Activated naive CD4-positive, alpha-beta T cell treated with Interleukin-2 at 50 U/mL for 16 hours (primary cell): ENCODE measurements at places on chromosomes 6 and 20.

GRCh38 chr20:20733943-20734342 lies 21.5 kb upstream of the RALGAPA2 start:
- no peak for DNase-seq

- DNase-seq: no peak
Observed at GRCh38 chr6:11964729-11965335, 47.3 kb upstream of the HIVEP1 start.

DNA sequence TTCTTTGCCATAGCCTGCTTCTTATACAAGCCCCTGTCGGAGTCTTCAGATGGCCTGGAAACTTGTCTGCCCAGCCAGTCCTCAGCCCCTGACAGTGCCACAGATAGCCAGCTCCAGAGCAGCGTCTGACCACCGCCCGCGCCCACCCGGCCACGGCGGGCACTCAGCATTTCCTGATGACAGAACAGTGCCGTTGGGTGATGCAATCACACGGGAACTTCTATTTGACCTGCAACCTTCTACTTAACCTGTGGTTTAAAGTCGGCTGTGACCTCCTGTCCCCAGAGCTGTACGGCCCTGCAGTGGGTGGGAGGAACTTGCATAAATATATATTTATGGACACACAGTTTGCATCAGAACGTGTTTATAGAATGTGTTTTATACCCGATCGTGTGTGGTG lies 29.5 kb downstream of the SLCO4A1 start:
- DNase-seq: no peak

GRCh38 chr6:12538881-12539357 lies 177.6 kb upstream of the PHACTR1 start:
- no peak for DNase-seq

DNA sequence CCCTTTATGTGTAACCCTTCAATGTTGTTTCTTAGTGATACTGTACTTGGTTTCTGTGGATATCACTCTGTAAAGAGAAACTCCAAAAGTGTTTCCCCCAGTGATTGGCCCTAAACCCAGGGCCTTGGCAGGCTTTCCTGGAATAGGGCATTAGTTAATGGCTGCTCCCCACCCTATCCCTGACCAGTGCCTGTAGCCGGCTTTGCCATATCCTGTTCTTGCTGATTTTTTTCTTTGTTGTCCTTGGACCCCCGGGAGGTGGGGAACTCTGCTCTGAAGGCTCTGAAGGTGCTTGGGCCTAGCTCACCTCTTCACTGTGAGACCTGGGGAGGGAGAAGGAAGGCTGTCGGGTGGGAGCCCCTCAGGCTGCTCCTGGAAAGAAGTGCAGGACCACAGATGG lies 120.1 kb downstream of the TCP11 start:
- no peak for DNase-seq

GRCh38 chr20:20362774-20363433 lies 5.0 kb upstream of the INSM1 start:
- DNase-seq: no peak

DNA sequence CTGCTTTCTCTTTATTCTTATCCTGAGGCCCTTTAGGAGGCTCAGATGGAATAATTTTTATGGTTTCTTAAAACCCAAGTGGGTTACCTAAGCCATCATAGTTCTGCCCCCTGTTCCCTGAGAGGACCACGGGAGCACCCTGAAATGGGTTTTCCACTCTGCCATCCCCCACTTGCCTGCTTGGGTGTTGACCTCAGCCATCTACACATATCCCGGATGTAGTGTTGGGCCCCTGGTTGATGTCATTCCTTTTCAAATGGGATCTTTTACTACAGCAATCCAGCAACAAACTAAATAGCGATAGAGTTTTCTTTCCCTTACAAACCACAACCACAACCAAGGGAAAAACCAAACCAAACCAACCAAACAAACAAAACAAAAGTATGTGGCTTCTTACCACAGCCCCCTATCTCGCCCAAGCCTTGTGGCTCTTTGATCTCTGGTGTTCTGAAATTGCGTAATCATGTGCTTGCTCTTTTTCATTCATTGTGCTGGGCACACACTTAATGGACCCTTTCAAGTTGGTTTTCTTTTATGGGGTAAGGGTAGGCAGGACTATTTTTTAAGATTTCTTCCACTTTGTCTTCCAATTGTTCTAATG lies 154.9 kb downstream of the ESR1 start:
- no peak for DNase-seq

DNA sequence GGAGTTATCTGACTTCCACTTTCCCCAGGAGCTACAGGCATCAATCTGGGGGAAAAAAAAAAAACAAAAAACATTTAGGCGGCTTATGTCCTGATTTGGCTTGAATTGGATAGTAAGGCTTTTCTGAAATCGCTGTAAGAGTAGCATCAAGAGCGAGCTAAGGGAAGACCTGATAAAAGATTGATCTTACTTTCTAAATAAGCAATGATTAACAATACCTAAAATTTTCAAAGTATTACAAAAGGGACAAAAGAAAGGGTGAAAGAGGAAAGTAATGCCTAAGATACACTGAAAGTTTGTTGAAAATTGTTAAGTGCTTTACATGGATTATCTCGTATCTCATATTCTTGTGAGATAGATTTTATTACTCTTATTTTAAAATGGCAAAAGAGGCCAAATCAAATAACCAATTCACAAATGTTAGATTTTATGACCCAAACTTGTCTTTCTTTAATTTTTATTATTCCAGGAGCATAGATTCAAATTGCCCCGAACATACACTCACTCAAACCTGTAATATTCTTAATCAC lies 106.4 kb upstream of the PRSS16 start:
- no peak for DNase-seq

DNA sequence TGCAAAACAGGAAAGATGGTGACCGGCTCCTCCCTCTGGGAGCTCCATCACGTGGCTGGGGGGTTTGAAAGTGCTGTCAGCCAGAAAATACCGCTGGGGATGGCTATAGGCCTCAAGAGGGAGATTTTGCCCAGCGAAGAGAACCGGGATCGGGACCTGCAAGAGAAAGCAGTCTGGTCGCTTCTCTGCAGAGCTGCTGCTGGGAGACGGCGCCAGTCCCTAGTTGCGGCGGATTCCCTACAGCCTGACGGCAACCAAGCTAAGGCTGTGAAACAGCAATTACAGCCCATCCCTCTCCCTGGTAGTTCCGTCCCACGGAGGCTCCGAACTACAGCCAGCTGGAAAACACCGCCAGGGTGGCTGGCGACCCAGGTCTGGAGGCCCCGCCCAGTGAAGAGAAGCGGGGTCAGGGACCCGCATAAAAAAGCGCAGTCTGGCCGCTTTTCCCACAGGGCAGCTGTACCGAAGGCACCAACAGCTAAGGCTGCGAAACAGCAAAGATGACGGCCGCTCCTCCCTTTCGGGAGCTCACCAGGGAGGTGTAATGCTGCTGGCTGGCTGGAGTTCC lies 238.1 kb upstream of the IRAK1BP1 start:
- DNase-seq: no peak

- DNase-seq: no peak
Observed at GRCh38 chr6:32183483-32184083, 470 bp downstream of the AGER start.

DNA sequence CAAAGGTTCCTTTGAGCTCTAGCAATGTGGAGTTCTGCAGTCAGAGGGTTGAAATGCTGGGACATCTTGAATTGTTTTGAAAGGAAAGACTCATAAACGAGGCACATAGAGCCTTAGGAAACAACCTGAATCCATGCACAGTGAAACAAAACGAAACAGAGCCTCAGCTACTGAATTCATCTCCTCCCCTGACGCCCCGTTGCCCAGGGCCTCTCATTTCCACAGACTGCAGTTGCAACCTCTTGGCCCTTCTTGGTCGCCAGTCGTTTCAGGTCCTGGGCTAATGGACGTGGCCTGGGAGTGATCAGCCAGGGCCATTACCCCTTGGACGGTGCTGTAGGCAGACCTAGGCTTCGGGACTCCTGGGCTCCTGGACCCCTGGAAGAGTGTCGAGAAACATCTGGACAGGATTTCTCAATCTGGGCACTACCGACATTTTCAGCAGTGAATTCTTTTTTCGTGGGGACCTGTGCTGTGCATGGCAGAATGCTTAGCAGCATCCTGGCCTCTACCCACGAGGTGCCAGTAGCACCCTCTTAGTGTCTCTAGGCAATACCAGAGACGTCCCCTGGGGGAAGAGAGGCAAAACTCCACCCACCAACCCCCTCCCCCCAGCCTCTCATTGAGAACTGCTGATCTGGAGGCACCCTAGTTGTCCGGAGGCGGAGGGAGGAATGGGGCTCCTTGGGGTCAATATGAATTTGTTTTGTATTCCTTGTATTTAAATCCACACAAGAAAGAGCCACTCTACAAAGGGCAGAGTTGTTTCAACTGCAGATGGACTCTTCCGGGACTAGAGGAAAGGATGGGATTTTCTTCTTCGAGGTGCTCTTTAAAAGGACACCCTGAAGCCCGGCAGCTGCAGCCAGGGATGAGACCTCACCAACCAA lies 50.2 kb downstream of the TMEM242 start:
- peak; percentile 22 for DNase-seq

- DNase-seq: no peak
Observed at GRCh38 chr6:144488590-144488989, 203.5 kb downstream of the UTRN start.

GRCh38 chr6:36197739-36198221 lies 1.2 kb downstream of the BRPF3 start:
- DNase-seq: no peak

GRCh38 chr6:10555625-10556309 lies 34.6 kb downstream of the GCNT2 start:
- DNase-seq: no peak

- no peak for DNase-seq
Observed at GRCh38 chr6:84739866-84740208, 24.6 kb downstream of the TBX18 start.

DNA sequence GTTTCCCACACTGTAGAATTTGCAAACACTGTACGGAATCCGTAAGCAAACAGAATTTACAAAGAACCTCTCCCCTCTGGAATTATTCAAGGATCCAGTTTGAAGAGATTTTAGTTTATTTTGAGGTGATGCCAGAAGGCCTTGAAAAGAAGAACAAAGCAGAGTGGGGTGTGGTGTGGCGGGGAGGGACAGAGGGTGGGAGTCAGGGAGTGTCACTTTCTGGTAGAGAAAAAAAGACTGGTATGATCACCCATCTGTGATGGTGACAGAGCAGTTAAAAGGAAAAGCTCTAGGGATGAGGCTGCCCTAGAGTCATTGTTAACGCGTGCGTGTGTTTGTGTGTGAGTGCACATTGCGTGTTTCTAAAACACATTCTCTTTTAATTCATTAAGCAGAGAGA lies 97.0 kb upstream of the F13A1 start:
- no peak for DNase-seq

GRCh38 chr6:7787137-7787608 lies 61.3 kb downstream of the BMP6 start:
- DNase-seq: no peak

DNA sequence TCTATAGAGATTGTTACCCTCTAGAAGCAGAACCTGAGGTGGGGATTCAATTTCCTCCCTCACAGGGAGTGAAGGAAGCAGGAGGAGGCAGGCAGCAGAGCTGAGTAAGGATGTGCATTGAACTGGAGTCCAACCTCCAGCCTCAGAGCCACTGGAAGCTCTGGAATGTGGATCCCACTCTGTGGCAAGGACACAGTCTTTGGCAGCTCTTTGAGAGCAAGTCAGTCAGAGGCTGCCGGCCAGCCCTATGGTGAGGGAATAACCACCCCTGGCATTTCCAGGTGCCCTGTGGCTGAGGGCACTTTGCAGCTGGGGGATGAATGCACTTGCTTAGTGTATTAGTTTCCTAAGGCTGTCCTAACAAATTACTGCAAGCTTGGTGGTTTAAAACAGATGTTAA lies 37.2 kb downstream of the EBF4 start:
- DNase-seq: no peak

GRCh38 chr20:36861625-36861874 lies 14.4 kb upstream of the TLDC2 start:
- DNase-seq: no peak

GRCh38 chr6:10441655-10442009 lies 26.8 kb upstream of the TFAP2A start:
- DNase-seq: no peak

DNA sequence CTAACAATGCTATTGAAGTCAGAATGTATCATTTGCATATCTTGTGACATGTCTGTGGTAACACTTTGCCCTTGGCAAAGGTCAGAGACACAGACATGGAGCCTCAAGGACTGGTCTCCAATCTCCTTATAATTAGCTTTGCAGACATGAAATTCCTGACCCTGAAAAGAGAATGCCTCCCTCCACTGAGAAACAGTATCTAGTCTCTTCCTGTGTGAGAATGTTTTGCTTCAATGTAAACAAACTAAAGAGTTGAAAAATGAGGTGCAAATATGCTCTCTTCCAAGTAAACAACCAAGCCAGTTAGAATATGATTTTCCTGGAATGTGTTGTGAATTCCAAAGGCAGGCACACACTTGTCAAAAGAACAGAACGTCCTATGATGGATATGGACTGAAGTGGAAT lies 407.1 kb upstream of the MARCKS start:
- DNase-seq: no peak

DNA sequence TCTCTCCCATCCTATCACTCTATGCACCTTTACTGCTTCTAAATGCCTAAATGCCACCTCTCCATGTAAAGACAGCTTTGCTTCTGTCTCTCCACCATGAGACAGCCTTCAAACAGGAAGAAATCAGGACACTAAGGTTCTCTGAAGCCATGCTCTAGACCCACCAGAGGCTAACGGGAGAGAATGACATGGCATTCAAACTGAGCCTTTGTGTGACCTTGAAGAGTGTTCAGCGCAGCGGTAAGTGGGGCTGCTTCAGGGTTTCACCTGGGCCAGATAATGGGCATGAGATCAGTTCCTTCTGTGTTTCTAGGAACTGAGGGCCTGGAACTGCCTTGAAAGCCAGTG lies 20.1 kb downstream of the FAM50B start:
- no peak for DNase-seq

DNA sequence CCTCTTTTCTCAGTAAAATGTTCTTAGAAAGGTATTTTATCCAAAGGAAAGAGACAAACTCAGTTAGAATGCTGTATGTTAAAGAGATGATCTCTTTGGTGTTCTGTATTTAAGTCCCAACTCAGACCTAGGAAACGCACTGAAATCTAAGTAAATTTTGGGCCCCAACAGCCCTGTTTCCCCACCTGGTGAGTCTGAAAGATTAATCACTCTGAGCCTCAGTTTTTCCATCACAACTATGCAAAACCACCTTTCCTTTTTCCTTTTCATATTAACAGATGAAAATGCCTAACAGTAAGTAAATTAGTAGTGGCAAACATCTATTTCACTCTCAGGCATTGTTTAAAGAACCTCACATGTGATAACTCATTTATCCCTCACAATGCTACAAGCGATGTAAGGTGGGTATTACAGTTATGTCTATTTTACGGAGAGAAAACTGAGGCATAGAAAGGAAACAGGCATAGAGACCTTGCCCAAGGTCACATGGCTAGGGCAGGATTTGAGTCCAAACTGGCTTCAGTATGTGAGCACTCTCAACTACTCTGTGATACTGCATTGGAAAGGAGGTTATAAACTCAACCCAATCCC lies 36.0 kb upstream of the FAM83C start:
- no peak for DNase-seq

GRCh38 chr6:16136621-16137450 lies 8.0 kb downstream of the MYLIP start:
- DNase-seq: peak; percentile 58

GRCh38 chr6:18515767-18516166 lies 128.6 kb downstream of the RNF144B start:
- DNase-seq: no peak

GRCh38 chr6:1118287-1118647 lies 193.6 kb upstream of the FOXQ1 start:
- no peak for DNase-seq
